Activated CD4-positive, alpha-beta memory T cell treated with anti-CD3 and anti-CD28 coated beads, Interleukin-2, amount 10 ng/mL, durations not matched to agents 7 days and 5 days (primary cell): ENCODE measurements at places on chromosomes 13 and 19. TPM values are rescaled to one million over a fixed set of nuclear protein-coding genes. Genes with fewer than 3 reads are reported as not detected.

- DNase-seq = no peak
Observed at GRCh38 chr13:54424344-54424743, 1395.7 kb downstream of the OLFM4 start.

GRCh38 chr19:7109678-7110289 lies 40.3 kb downstream of the ZNF557 start:
- no peak for DNase-seq

GRCh38 chr13:112779856-112780604 lies 90.2 kb downstream of the ATP11A start:
- no peak for DNase-seq

GRCh38 chr13:101626925-101627555 lies 174.6 kb downstream of the ITGBL1 start:
- peak; percentile 22 for DNase-seq

DNA sequence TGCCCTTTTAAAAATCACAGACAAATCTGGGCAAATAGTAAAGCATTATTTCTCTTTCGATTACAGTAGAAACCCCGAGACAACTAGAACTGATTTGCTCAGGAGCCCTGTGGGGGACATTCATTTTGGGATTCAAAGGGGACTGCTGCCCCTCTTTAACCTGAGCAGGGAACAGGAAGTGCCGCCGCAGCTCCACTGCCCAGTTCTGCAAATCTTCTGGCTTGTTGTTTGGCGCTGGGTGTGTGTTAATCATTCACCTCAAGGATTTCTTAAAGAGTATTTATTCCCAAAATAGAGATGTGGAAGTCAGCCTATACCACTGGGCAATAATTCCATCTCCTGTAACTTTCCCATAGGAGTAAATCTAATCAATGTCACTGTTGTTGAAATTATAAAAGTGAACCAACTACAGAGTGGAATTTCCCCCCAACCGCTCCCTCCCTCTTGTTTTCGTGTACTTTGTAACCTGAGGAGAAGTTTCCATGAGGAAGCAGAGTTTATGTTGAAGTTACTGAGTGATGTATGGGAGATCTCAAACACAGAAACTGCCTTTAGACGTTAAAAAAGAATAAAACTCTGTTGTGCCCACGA lies 515.8 kb downstream of the KLF12 start:
- no peak for DNase-seq

- DNase-seq = no peak
Observed at GRCh38 chr13:35866801-35867200, 264.4 kb downstream of the DCLK1 start.

- no peak for DNase-seq
Observed at GRCh38 chr13:99464441-99464949, 36.8 kb upstream of the TM9SF2 start.

DNA sequence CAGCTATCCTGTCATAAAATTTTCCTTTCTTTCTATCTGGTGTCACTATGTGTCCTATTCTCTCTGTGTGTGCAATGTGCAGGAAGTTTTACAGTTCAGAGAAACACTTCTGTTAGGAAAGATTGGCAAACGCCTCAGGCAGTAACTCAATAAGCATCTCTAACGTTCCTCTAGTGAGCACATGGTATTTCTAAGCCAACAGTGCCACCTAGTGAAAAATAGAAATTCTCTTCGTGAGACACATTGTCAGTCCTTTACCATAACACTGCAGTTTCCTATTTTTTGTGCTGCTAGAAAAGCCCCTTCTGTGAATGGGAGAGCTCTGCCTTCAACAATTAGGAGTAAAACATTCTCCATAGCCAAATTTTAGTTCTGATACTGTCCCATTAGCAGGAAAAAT lies 50.7 kb downstream of the ZNF723 start:
- no peak for DNase-seq

GRCh38 chr13:21938636-21939035 lies 267.8 kb downstream of the FGF9 start:
- DNase-seq = no peak

DNA sequence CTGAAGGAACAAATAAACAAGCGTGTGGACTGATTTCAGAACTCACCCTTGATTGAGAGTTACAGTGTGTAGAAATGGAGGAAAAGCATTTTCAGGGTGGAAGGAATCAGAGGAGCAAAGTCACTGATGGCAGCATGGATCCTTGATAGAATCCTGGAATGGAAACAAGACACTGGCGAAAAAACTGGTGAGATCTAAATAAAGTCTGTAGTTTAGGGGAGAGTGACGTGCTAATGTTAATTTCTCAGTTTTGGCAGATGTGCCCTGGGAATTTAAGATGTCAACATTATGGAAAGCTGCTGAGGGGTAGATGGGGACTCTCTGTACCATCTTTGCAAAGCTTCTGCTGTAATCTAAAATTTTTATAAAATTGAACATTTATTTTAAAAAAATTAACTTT lies 378.0 kb downstream of the UQCRFS1 start:
- no peak for DNase-seq

- DNase-seq = no peak
Observed at GRCh38 chr19:34172661-34173192, 423 bp downstream of the LSM14A start.

DNA sequence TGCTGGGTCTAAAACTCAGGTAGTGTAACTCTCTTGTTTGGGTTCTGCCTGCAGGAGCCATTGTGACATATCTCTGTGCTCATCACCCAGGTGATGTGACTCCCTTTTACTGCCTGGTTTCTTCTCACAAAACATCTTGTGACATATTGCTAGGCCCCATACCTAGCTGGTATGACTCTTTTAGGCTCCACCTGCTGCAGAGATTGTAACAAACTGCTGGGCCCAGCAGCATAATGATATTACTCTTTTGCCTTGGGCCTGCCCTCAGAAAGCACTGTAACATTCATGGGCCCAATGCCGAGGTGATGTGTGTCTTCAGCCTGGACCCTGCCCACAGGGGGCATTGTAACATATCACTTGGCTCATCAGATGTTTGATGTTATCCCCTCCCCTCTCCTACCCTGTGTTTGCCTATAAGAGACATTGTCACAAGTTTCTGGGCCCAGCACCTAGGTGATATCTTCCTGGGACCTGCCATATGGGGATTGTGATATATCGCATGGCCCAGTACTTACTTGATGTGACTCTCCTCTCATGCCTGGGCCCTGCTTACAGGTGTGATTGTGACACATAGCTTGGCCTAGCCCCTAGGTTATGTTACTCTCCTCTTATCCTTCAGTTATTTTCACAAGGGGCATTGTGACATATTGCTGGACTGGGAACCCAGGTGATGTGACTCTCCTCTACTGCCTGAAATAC lies 18.0 kb upstream of the ZNF681 start:
- DNase-seq = no peak

GRCh38 chr19:40599902-40600569 lies 1.1 kb upstream of the LTBP4 start:
- no peak for DNase-seq

DNA sequence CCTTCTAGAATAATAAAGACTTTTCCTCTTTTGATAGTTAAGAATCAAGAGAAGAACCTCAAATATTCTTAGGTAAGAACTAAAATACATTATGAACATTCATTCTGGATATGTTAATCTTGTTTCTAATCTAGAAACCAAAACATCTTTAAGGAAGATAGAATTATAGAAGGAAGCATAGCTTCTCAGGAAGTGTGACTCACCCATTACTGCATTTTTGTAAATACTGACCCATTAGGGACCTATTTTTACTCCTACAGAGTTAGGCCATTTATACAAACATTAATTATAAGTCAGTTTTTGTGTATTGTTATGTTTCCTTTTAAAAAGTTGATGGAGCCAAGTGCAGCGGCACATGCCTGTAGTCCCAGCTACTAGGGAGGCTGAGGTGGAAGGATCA lies 147.1 kb downstream of the NUFIP1 start:
- DNase-seq = no peak

DNA sequence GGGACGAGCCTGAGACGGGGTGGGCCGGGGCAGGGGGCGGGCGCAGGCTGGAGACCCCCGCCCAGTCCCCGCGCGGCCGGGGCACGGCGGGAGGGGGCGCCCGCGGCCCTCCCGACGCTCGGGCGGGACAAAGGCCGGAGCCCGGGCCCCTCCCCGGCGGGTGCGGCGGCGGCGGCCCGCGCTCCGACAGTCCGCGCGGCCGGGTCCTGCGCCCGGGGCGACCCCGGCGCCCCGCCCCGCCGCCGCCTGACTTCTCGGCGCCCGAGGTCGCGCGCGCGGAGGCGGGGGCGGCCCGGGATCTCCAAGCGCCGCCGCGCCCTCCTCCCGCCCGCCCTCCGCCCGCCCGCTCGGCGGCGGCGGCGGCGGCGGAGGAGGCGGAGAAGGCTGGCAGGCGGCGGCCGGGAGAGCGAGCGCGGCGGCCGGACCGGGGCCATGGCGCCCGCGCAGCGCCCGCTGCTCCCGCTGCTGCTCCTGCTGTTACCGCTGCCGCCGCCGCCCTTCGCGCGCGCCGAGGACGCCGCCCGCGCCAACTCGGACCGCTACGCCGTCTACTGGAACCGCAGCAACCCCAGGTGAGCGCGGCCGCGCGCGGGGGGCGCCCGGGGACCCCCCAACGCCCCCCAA lies at the start of gene EFNA2:
Gene EFNA2 (plus strand): TSS at position 137 of the 624 bp plus-strand sequence. CDS start 296 bp downstream, at position 433.
- no peak for DNase-seq

DNA sequence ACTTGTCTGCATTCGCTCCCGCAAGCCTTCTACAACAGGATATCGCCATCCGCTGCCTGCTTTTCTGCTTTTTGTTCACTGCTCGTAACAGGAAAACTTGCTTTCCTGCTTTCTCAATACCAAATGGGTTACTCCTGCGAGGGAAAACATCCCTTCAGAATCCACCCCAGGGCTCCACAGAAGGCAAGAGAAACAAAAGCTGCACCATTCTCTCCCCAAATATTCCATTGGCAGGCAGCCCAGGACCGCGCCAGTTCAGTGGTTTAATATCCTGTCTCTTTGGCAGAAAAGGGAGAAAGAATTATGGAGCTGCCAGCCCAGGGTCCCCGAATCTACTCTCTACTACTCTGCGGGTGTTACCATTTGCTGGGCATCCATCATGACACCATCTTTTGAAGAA lies 84.7 kb upstream of the DOCK9 start:
- no peak for DNase-seq

- no peak for DNase-seq
Observed at GRCh38 chr13:107867701-107868661, 347.4 kb downstream of the LIG4 start.

GRCh38 chr13:25674371-25674770 lies 302.6 kb downstream of the ATP8A2 start:
- DNase-seq = no peak

GRCh38 chr13:20993211-20993610 lies 68.2 kb downstream of the LATS2 start:
- no peak for DNase-seq

DNA sequence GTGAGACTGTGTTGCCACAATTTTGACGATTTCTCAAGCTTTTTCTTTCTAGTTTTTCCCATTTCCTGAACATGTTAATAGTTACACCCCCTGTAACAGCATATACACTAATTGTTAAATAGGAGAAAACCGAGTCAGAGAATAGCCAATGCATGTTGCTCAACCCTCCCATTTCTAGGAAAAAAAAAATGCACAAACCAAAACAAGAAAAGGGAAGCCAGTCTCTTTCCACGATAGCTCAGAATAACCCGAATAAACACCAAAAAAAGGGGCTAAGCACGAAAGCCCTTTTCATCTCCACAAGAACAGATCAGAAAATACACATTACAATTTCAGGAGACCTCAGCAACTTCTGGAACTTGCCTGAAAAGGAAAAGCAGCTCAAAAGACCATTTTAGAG lies 16.3 kb downstream of the LATS2 start:
- DNase-seq = no peak

The ANGPTL8 gene
- total RNA-seq = not detected

The CDADC1 gene
- total RNA-seq = 12.8 TPM

The IL4I1 gene
- total RNA-seq = 26.4 TPM

The ZNF653 gene
- 15.6 TPM for total RNA-seq

The FAM83E gene
- 1.3 TPM for total RNA-seq

The TRAPPC5 gene
- total RNA-seq = 92.5 TPM

The FPR2 gene
- total RNA-seq = not detected
